MM.1S (cell line): ENCODE measurements at places on chromosomes 7 and 10.

DNA sequence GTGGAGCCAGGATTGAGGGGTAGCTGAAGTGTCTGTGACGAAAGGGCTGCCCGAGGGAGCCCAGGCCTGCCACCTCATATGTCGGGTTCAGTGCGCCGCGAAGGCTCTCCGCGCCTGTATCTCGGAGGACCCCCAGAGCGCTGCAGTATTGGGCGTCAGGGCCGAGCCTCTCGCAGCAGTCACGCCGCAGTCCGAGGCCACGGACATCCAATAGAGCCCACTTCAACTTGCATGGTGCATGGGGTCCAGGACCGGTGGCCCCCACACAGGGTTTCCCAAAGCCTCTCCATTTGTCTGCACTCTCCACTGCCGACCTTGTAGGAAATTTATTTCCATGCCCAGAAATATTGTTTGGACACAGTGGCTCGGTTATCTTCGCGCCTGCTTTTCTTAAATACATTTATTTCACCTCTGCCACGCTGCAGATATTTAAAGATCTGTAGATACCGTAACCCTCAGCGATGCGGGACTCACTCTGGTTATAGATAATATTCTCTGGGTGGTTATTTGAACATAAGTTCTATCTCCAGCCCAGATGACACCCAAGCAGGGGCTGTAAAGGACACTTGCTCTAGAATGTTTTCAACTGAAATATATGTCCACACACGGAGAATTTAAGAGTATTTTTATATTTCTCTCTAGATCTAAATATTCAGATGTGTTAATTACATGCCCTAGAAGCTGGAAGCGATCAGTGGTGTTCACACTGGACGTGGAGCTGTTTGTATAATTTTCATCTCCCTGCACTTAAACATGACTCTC is 5.1 kb upstream of the ZNF503 start:
- no peak for DNase-seq

DNA sequence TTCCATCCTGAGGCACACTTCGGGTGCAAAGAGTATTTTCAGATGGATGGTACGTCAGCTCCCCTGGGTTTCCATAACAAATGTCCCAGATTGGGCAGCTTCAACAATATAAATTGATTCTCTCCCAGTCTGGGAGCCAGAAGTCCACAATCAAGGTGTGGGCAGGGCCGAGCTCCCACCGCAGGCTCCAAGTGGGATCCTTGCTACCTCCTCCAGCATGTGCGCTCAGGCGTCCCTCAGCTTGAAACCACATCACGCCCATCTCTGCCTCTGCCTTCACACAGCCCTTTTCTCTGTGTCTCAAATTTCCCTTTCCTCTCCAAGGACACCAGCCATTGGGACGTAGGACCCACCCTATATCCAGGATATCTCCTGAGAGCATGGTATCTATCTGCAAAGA is 153.5 kb downstream of the DIP2C start:
- DNase-seq: no peak

GRCh38 chr10:8507156-8507555 is 452.7 kb downstream of the GATA3 start:
- DNase-seq: no peak

- DNase-seq: no peak
Observed at GRCh38 chr10:30596013-30596412, 33.5 kb downstream of the LYZL2 start.

- DNase-seq: no peak
Observed at GRCh38 chr7:128777156-128778123, 1.8 kb upstream of the OPN1SW start.

- peak; percentile 43 for DNase-seq
Observed at GRCh38 chr7:148982654-148983199, 45.6 kb downstream of the PDIA4 start.

GRCh38 chr7:133985300-133985699 is 141.8 kb upstream of the LRGUK start:
- no peak for DNase-seq

DNA sequence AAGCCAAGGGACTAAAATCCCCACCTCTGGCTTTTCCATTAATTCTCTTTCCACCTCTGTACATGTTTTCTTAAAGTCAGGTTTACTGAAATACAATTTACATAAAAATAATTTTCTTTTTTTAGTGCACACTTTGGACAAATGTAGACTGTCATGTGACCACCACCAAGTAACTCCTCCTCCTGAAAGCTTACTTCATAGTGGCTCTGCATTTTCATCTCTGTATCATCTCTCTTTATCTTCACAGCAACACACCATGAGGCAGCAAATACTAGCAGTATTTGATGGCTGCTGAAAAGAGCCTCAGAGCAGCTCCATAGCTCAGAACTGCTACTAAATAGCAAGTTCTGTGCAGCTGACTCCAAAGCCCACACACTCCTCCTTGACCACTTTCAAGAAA is 17.3 kb downstream of the WDFY4 start:
- DNase-seq: no peak
